ENCODE measurements at places on chromosomes 2 and 18. TPM values are rescaled to one million over a fixed set of nuclear protein-coding genes. Genes with fewer than 3 reads are reported as not detected.

Gene SPHKAP
- not detected for total RNA-seq

Gene IL1RN
- total RNA-seq = not detected

Gene GTF2A1L
- not detected for total RNA-seq

Gene ROCK2
- total RNA-seq = 16.3 TPM

Gene TMEM185B
- 20.9 TPM for total RNA-seq

Gene TMX3
- 37.0 TPM for total RNA-seq

Gene DAW1
- total RNA-seq = not detected

Gene ERBB4
- 0.03 TPM for total RNA-seq

Gene SS18
- 56.7 TPM for total RNA-seq

Gene SERPINB10
- total RNA-seq = 21.6 TPM

Gene HS1BP3
- total RNA-seq = 5.3 TPM

Gene IL36G
- not detected for total RNA-seq

Gene SPC25
- total RNA-seq = 18.7 TPM

Gene FEZ2
- 8.0 TPM for total RNA-seq

Gene VPS54
- 9.5 TPM for total RNA-seq

Gene METTL8
- total RNA-seq = 49.3 TPM

Gene TNS1
- total RNA-seq = 0.80 TPM

Gene CCDC178
- not detected for total RNA-seq

Gene TFCP2L1
- total RNA-seq = 0.21 TPM

Gene RRM2
- total RNA-seq = 231 TPM

Gene FOXD4L1
- total RNA-seq = 0.16 TPM

Gene DSC3
- 1.8 TPM for total RNA-seq

Gene AFF3
- total RNA-seq = 4.1 TPM

Gene CFAP210
- not detected for total RNA-seq

Gene UGT1A6
- total RNA-seq = not detected

Gene OBSL1
- 0.48 TPM for total RNA-seq

Gene FNDC4
- 0.21 TPM for total RNA-seq

Gene UGT1A3
- total RNA-seq = not detected

Gene CD28
- 0.23 TPM for total RNA-seq

Gene FEV
- total RNA-seq = not detected

Gene LCT
- total RNA-seq = 0.11 TPM

Gene GCC2
- 25.3 TPM for total RNA-seq

Gene CTAGE1
- not detected for total RNA-seq
